ENCODE measurements at places on chromosomes 5 and 9.

DNA sequence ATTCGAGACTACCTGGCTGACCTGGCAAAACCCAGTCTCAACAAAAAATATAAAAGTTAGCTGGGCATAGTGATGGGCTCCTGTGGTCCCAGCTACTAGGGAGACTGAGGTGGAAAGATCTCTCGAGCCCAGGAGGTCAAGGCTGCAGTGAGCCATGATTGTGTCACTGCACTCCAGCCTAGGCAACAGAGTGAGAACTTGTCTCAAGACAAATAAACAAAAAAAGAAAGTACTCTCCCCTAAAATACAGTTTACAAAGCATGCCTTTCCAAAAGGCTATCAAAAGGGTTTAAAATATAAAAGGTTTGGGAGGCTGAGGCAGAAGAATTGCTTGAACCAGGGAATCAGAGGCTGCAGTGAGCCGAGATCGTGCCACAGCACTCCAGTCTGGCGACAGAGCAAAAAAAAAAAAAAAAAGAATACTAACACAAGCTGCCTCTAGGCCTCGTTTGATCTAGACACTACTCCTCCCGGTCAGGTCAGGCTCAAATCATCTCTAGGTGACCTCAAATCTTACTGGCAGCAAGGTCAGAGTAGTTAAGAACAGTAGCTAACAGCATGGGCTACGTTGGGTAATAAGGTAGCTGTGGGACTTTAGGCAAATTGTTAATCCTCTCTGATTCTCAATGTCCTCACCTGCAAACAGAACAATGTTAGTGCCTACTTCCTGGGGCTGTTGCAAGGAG, 9.3 kb downstream of the NAIF1 start:
- DNase-seq = no peak

DNA sequence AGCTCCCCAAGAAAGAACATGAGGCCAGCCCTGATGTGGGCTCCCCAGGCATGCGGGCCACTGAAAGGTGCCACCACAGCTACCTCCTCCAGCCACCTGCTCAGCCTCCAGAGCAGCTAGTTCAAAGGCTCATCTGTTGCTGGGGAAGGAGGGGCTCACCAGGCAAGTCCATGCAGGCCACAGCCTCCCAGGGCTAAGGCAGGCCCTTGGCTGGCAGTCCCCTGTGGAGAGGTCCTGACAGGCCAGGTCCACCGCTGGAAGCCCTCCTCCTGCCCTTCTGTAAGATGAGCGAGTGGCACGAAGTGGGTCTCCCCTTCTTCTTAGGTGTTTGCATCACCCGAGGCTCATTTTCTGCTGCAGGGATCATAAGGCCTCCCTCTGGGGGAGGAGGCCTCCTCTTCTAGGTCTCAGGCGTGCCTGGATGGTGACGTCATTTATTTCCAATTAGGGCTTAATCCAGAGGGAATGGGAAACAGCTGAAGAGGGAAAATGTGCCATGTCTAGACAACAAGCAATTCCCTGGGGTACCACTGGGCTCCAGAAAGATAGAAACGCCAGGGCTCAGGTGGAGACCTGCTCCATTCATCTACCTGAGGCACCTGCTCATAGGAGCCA, 91.6 kb downstream of the CFAP90 start:
- no peak for DNase-seq

DNA sequence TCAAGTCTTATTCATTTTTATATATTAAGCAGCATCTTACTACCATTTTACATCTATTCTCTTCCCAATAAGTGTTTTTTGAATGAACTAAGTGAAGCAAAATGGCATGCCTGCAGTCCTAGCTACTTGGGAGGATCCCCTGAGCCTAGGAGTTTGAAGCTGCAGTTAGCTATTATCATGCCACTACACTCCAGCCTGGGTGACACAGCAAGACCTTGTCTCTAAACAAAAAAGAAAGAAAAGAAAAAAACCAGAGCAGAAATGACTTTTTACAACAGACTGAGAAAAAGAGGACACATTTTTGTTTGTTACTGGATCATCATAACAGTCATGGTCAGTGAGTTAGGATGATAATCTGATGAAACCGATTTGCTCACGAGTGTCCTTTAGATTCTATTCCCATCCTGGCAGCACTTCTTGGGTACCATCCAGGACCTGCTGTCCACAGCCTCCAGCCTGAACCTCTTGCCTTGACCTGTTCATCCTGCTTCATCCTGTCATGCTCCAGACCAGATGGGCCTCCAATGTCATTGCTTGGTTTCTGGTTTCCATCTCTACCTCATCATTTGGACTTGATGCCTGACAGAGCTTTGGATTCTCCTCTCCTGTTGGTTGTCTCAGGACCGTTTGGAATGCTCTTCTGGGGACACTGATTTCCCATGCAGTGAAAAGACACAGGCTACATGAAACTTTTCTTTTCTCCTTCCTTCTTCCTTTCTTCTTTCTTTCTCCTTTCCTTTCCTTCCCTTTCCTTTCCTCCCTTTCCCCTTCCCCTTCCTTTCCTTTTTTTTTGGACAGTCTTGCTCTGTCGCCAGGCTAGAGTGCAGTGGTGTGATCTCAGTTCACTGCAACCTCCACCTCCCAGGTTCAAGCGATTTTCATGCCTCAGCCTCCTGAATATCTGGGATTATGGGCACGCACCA, 50.1 kb upstream of the GLRX start:
- DNase-seq = no peak

GRCh38 chr5:62208218-62208852, 97.7 kb upstream of the KIF2A start:
- no peak for DNase-seq

GRCh38 chr9:136545965-136546696, at the start of gene NOTCH1:
TSS of gene NOTCH1 (minus strand) at chr9:136546048. CDS start at chr9:136545786, 262 bp downstream.
- peak; percentile 90 for DNase-seq

GRCh38 chr9:15080401-15080800, 170.2 kb upstream of the FREM1 start:
- no peak for DNase-seq

DNA sequence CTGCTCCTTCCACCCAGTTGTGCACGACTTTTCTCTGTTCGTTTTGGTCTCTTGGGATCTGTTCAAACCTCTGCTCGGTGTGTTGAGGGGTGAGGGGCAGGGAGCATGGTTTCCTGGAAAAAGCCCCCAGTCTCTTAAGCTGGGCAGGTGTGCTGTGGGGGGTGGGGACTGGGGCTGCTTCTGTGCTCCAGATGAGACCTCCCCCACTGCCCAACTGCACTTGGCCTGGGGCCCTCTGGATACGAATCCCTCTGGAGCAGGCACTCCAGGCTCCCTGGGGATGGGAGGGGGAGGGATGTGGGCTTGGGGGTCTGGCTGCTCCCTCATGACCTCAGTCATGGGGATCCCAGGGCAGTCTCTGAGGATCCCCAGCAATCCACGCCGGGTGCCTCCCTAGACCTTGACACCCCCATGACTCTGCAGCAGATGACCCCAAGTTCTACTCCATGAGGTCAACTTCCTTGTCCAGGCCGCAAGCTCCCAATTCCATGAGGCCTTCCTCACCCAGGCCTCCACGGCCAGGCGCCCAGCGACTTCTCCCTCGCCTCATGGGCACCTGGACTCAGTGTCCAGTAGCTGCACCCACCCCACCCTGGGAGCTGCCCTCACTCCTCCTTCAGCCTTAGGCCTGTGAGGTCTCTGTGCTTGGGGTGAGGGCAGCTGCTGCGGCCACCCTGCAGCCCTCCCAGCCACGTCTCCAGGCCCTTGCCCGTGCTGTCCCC, 5.9 kb upstream of the AHRR start:
- DNase-seq = no peak

GRCh38 chr9:116476935-116477381, 210.1 kb upstream of the TRIM32 start:
- DNase-seq = no peak

DNA sequence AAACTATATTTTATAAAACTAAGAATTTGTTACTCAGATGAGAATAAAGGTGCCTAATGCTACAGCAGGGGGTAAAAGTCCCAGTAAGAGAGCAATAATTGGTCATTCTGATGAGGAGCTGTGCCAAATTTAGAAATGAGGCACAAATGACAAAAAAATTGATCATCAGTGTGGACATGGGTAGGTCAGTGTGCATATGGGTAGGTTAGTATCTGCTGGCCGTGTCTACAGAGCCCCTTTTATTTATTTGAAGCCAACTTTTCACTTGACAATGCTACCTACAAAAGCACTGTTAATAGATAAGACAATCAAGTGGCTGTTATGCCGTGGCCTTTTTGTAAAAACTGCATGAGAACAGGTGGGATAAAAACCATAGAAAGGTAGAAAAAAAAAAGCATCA, 454.6 kb downstream of the RAB3C start:
- no peak for DNase-seq

- DNase-seq = no peak
These were observed 398.3 kb downstream of the NTRK2 start for GRCh38 chr9:85067792-85068191.

DNA sequence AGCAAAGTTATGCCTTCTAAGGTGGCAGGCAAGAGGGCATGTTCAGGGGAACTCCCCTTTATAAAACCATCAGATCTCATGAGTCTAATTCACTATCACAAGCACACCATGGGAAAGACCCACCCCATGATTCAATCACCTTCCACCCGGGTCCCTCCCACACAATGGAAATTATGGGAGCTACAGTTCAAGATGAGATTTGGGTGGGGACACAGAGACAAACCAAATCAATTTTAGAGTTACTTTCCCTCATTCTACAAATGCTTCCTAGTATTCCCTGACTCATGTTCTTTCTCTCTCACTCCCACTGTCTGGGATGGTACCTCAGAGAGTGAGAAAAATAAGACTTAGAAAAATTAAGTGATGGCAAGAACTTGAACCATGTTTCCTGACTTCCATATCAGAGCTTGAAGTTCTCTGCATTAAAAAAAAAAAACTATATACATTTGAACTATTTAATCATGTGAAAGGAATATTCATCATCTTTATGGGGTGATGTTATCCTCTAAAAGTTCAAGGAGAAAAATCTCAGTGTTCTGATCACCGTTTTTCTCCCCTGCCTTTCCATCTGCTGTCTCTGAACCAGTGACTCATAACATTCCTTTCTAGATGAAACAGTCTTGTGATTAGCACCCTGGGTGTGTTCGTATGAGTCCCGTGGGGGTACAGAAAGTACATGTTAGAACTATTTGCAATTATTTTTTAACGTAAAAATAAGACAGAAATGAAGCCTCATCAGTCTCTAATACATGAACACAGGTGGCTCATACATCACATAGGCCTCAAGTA, 282.9 kb downstream of the SLF1 start:
- DNase-seq = no peak

DNA sequence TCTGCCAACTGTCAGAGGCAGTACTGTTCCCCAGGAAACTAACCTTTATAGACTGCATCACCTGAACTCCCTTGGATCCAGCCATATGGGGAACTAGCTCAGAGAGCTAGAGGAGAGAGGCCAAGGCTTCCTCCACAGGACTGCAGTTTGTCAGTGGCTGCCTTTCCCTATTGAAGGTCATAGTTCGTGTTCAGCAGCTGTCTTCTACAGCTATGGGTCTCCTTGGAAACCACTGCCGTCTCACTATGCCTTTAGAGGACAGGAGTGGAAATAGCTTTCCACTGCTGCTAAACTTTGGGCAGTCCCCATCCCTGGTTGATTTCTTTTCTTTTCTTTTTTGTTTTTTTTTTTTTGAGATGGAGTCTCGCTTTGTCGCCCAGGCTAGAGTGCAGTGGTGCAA, 4.4 kb upstream of the SLIT3 start:
- DNase-seq = no peak

- peak; percentile 81 for DNase-seq
These were observed 1.8 kb upstream of the FAM78A start for GRCh38 chr9:131277910-131278701.

DNA sequence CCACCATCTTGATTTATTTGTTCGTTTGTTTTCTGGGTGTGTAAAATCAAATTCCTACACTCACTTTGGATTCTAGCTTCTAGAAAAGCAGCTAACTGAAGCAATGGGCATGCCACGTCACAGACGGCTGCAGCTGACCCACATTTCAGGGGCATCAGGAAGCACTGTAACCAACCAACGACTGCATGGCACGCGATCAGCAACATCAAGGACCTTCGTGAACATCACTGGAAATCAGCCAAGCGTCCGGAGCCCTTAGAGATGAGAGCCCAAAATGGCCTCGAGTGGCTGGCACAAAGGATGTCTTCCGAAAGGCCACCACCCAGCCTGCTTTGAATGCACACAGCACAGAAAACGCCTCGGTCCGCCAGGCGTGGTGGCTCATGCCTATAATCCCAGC, 191.1 kb downstream of the OLFM1 start:
- no peak for DNase-seq

GRCh38 chr5:35956429-35956828, 18.0 kb upstream of the CAPSL start:
- no peak for DNase-seq

GRCh38 chr5:163463063-163463435, 2.6 kb downstream of the HMMR start:
- DNase-seq = no peak

Measured in CD4-positive, alpha-beta T cell treated with Interleukin-6 for 4 hours (primary cell).